AG08396 (cell line): ENCODE measurements at places on chromosomes 4 and X.

DNA sequence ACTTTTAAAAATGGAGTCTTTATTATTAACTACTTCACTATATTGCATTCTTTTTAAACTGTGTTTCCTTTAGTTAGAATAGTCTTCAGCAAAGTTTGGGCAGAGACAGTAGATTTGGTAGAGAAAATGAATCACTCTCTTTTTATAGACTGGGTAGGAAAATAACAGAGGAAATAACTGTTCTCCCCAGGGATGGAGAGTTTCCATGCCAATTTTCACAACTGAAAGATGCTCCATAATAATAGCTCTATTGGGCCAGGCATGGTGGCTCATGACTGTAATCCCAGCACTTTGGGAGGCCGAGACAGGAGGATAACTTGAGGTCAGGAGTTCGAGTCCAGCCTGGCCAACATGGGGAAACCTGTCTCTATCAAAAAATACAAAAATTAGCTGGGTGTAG is 13.1 kb downstream of the HSD17B13 start:
- DNase-seq = no peak

DNA sequence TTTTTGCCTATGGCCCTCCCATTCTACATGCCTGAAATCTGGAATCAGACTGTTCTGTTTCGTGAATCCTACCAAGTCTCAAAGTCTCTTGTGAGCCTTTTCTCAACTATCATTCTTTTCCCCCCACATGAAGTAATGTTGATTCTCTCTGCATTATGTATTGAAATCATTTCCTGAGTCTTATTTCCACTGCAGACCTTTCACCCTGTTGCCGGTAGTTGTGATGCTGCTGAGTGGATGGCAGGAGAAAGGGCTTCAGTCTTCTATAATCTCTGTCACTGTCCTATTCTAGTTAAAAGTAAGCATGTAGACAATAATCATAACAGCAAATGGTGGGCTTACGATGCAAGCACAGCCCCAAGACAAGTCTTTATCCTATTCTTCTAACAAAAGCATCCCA is 75.0 kb downstream of the TBC1D9 start:
- DNase-seq = no peak

- no peak for DNase-seq
These were observed 19.5 kb downstream of the KIAA0232 start for GRCh38 chr4:6802025-6802424.

GRCh38 chrX:140764401-140764919 is 54.9 kb downstream of the LINC00632 start:
- peak; percentile 49 for DNase-seq

GRCh38 chr4:151948351-151949016 is 187.7 kb upstream of the GATB start:
- peak; percentile 28 for DNase-seq

- DNase-seq = peak; percentile 27
These were observed 1.2 kb downstream of the PRKX start for GRCh38 chrX:3712051-3712869.

GRCh38 chr4:23038626-23039491 is 346.1 kb downstream of the GBA3 start:
- DNase-seq = no peak

DNA sequence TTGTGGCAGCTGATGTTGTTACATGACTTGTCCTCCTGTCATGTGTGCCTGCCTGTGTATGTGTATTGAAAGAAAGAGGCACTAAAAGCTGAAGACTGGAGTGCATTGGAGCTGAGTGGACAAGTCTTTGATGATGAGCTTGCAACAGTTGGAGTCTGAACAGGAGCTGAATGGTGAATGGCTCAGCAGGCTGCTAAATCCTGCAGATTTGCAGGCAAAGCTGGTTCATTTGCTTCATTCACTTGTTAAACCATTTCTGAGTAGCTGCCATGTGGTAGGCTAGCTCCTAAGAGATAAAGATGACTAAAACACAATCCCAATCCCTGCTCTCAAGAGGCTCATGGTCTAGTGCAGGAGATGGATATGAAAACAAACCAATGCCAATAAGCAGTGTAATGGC is 217.3 kb downstream of the CHRDL1 start:
- DNase-seq = no peak
